ENCODE measurements at places on chromosomes 5 and 9.

GRCh38 chr9:5778805-5779204, 54.1 kb downstream of the ERMP1 start:
- DNase-seq: no peak

DNA sequence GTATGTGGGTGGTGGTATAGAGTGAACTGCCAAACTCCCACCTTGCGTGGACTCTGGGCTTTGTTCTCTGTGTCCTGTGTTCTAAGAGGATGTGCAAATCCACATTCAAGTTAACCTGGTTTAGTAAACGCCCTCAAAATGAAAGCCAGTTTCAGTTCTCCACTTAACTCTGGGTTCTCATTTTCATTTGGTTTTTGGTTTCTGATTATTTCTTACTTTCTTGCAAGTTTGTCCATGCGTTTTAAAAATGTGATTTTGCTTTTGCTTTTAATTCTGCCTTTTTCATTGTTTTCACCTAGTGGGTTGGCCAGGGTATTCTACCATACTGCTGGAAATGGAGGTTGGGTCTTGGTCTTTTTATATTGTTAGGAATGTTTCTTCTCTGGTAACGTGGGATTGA, 38.2 kb downstream of the GALNT10 start:
- DNase-seq: no peak

DNA sequence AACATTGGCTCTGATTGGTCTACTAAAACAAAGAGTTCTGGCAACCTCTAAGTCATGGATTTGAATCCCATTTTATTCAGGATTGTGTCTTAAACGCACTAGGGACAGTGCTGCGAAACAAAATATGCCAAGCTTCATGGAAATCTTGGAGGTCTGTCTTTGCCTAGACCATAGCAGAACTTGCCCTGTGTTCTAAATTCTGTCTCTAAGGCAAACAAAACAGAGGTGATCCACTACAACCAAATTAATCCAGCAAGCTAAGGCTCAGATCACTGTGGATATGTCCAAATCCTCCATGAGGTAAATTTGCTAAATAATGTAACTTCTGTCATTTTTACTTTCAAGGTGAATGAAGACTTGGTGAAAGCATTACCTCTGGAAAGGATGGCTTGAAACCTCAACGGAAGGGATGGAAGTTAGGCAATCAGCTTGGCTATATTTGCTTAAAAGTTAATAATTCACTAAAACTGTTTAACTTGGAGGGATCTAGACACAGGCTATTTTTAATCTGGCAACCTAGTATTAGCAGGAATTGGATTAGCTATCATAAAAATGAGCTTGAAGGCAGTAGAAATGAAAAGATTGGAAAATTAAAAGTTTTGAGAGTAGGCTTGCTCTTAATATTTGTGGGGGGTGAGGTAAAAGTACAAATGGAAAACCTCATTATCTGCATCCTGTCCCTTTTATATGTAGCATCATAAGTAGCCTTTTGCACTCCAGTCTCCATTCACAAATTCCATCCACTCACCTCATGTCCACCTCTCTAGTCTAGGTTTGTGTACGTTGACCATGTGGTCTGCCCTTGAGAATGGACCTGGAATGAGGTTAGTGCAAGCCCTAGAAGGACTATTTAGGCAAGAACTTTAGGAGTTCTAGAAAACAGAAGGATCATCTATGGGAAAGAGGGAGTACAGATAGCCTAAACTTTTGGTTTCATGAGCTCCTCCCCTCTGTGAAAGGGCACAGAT, 176.2 kb downstream of the SMC2 start:
- DNase-seq: no peak

DNA sequence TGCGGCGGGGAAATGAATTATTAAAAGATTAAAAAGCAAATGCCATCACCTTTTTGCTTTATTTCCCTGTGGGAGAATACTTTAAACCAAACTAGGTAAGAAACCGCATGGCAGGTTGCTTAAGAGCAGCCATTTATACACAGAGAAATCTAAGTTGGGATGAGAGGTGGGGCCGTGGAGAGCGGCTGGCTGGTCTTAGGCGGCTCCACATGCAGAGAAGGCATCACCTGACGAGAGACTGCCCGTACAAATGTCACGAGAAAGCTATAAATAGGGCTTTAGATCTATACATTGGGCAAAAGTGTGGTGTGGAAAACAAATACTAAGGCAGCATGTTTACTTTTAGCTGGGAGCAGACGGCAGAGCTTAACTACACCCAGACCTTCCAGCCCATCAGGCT, 39.4 kb downstream of the MED27 start:
- no peak for DNase-seq

GRCh38 chr5:43041669-43042175, 1.6 kb upstream of the ANXA2R start:
- DNase-seq: no peak

- DNase-seq: no peak
Observed at GRCh38 chr9:111904891-111905291, 8.3 kb downstream of the UGCG start.

DNA sequence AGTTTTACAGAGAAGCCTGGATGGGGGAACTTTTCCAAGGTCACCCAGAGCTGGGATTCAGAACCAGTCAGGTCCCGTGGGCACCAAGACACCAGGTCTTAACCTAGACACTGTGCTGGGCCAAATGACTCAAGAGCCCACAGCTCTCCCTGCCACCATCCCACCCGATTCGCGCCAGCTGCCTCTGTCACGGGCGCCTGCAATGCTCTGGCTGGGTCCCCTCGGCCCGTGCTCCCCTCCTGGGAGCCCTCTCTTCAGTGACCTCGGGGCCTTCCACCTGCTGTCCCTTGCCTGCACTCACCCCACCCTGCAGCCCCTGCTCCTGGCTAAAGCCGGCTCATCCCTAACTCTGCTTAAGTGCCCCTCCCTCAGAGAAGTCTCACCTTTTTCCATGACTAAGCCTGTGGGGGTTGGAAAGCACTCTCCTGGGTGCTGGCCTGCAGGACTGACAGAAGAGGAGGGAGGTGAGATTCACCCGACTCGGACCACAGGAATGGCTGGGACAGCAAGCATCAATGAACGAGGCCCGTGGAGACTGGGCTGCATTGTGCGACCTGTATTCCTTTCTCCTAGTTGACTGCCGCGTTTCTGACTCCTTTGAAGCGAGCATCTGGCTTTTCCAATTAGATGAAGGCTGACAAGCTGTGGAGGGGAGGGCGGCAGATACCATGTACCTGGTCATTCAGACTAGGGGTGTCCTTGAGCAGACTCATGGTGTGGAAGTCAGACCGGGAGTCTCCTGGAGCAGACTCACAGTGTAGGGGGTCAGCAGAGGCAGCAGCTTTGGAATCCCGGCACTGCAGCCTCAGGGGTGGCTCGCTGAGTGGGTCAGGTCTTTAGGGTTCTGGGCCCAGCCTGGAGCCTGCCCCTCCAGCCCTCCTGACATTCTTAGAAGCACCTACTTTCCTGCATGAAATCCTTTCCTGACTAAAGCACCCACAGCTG, 5.8 kb upstream of the IL4 start:
- no peak for DNase-seq

GRCh38 chr5:131109540-131110255, 55.4 kb downstream of the HINT1 start:
- DNase-seq: peak; percentile 5

DNA sequence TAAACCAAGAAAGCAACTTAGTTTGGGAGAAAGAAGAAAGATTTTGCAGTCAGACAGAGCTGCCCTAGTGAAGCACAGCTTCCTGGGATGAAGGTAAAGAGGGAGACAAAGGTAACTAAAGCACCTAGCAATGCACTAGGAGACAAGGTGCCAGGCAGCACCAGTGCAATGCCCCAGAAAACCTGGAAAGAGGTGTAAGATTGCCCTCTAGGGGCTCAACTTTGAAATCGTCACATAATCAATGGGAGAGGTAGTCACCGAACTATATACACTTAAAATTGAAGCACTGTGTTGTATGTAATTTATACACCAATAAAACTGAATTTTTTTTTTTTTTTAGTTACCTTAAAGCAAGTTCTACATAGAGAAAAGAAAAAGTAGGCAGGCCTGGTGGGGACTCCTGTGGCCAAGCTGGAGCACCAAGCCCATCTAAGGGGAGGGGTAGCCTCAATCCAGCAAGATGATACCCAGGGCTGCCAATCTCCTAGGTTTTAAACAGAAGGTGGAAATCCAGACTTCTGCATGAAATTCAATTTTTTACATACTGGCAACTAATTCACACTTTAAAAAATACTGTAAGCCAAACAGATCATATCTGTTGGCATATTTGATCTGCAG, 48.2 kb downstream of the CDK5RAP2 start:
- DNase-seq: no peak

DNA sequence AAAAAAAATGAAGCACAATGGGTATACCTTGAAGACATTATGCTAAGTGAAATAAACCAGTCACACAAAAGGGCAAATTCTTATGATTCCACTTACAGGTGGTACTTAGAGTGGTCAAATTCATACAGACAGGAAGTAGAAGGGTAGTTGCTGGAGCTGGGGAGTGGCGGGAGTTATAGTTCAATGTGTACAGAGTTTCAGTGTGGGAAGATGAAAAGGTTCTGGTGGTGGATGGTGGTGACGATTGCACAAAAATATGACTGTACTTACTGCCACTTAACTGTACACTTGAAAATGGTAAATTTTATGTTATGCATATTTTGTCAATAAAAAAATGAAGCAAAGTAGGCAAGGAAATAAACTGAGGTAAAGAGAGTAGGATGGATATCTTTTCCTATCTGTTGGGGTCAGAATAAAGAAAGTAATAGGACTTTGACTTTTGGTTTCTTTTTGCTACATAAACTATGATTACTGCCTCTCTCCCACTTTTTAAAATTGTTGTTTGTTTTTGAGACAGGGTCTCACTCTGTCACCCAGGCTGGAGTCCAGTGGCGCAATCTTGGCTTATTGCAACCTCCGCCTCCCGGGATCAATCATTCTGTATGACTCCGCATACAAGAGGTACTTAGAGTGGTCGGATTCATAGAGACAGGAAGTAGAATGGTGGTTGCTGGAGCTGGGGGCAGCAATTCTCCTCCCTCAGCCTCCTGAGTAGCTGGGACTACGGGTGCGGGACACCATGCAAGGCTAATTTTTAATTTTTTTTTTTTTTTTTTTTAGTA, 4.0 kb upstream of the PSAT1 start:
- DNase-seq: no peak

DNA sequence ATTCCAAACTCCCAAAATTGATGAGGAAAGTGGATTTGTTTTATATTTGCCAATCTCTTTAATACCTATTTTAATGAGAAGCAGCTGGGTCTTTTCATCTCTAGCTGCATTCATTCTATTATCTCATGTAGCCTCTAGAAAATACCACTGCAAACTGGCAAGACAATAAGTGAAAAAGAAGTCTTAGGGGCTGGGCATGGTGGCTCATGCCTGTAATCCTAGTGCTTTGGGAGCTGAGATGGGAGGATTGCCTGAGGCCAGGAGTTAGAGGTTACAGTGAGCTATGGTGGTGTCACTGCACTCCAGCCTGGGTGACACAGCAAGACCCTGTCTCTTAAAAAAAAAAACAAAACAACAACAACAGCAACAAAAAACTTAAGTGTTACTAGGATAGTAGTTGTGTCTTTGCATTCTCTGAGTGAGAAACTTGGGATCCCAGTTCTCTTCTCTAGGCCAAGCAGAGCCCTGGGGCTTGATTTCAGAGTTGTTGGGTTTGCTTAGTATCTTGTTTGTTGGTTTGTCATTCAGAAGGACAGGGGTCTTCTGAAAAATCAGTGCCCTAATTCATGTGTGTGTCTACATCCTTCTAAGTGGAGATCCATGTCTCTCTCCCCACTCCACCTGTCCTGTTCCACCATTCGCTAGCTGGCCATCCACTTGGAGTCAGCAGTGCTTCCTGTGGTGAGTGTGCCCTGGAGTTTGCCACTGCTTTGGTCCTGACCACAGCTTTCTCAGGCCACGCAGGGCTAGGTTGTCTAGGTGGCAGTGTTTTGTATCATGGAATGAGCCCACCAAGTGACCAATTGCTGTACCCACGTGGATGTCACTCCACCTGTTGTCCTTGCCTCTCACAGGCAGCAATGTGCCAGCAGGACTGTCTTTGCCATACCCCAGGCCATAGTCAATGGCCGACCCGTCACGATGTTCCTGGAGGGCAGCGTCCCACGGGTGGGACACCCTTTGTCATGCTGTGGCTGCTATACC, 19.5 kb downstream of the MARCHF6 start:
- DNase-seq: no peak

GRCh38 chr5:90690307-90690706, 131.7 kb downstream of the ADGRV1 start:
- DNase-seq: no peak

DNA sequence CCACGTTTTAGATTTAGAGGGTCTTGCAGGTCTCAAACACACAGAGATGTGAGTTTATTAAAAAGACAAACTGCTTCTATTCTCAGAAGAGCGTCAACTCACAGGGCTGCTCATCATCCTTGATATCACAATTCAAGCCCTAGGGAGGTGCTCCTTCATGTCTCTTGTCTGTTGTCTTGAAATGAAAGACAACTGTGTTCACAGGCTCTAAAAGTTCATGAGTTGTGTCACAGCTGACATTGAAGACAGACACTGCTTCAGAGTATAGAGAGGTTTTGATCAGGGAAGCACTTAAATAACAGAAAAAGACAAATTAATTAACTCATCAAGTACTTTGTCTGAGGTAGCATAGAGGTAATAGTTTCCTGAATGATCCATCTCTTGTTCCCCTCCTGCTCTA, 1917.6 kb upstream of the WWC1 start:
- no peak for DNase-seq

- DNase-seq: no peak
Observed at GRCh38 chr5:68151812-68152211, 63.7 kb upstream of the PIK3R1 start.

- DNase-seq: no peak
Observed at GRCh38 chr9:89177944-89178829, at the start of gene SHC3. Gene SHC3 (minus strand): TSS chr9:89178818. CDS start chr9:89178460, 358 bp downstream.

DNA sequence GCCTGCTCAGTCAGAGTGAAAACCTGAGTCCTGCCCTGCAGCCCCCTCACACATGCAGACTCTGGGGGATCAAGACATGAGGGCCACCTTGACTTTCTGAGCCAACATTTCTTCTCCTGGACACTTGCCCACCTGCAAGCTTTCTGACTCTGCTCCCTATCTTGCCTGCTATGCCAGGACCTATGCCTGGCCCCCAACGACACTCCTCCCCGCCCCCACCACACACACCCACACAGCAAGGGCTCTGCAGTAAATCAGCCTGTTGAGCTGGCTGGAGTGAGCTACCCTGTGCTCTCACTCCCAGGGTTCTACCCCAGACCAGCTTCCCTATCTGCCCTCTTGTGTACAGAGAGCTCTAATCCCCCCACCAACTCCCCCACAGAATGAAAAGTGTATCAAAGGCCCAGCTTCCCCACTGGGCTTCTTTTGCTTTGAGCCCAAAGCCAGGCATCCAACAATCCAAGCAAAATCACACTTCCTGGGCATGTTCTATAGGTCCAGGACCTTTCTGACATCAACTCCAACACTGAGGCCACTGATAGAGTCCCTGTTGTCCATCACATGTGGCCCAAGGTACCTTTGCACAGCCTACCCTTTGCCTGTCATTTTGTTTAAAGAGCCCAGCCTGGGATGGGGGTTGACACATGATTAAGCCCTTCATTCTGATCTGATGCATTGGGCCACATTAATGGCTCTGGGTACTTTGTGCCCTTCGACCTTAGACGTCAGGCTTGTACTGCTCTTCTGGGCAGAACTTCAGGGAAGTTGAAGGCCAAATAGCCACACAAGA, 7.2 kb downstream of the PDLIM4 start:
- DNase-seq: no peak

Data from AG09309 (cell line).